NCI-H510A (cell line): ENCODE measurements at places on chromosomes 5 and 9.
A peak's percentile ranks its signal among the peaks of the same experiment; 100 is the strongest.

DNA sequence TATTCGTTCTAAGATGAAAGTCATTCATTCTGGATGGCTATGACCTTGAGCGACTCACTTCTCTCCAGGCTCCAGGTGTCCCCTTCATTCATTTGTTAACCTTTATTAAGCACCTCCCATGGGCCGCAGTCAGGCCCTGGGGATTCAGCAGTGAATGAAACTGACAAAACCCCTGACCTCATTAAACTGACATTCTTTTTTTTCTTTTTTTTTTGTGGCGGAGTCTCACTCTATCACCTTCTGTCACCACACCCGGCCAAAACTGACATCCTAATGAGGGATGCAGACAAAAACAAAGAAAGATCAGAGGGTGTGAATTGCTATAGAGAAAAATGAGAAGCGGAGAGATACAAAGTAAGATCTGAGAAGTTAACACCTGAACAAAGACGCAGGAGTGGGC, 16.5 kb upstream of the ODF2 start:
- no peak for DNase-seq

- DNase-seq, result no peak
Measured at GRCh38 chr9:92727716-92728700, 36.6 kb downstream of the BICD2 start.

DNA sequence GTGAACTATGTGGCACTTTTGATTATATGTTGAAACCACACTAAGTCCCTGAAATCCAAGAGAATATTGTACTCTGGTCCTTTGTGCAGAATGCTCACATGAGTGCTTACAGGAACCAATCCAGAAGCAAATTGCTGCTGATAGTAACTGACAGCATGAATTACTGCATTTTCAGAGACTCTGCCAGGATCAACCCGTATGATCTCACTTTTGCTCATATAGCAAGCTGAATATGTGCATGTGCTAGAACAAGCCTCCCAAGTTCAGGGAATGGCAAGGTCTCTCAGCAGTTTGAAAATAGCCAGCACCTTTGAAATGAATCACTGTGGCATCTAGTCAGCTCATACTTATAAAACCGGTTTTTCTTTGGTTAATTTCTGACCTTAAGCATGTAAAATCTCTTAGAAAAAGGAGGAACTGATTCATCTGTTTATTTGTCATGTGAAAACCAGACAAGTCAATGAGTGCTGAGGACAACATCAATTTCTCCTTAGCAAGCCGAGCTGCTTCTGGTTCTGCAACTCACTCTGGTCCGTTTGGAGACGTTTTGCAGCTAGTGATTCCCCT, 215.7 kb upstream of the ELL2 start:
- no peak for DNase-seq

GRCh38 chr9:12060067-12060466, 633.1 kb upstream of the TYRP1 start:
- DNase-seq, result no peak

DNA sequence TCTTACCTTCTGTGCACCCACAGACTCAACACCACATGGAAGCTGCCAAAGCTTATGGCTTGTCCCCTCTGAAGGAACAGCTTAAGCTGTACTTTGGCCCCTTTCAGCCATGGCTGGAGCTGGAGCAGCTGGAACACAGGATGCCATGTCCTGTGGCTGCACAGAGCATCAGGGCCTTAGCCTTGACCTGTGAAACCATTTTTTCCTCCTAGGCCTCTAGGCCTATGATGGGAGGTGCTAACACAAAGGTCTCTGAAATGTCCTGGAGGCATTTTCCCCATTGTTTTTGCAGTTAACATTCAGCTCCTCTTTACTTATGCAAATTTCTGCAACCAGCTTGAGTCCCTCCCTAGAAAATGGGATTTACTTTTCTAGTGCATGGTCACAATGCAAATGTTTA, 461.4 kb upstream of the TYRP1 start:
- no peak for DNase-seq

GRCh38 chr5:124001036-124001615, 489.1 kb downstream of the CSNK1G3 start:
- DNase-seq, result no peak

- no peak for DNase-seq
Measured at GRCh38 chr5:28397502-28397941, 1359.1 kb upstream of the CDH9 start.

GRCh38 chr5:104199771-104200170, 637.2 kb upstream of the NUDT12 start:
- DNase-seq, result no peak

- no peak for DNase-seq
Measured at GRCh38 chr9:14671377-14671776, 21.9 kb downstream of the ZDHHC21 start.

DNA sequence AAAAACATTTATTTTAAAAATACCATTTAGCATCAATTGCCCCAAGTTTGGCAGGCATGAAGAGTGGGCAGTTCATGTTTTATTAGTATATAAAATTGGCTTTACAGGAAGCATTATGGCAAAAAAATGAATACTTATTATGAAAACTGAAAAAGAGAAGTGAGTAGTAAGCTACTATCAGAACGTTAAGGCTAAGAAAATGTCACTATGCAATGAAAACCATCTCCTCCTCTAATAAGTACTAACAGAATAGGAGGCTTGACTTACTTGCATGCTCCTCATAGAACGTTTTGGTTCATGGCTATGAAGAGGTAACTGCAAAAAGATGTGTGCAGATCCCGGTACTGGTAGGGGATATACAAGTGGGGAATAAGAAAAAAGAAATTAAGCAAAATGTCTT, 23.6 kb downstream of the TICAM2 start:
- no peak for DNase-seq

DNA sequence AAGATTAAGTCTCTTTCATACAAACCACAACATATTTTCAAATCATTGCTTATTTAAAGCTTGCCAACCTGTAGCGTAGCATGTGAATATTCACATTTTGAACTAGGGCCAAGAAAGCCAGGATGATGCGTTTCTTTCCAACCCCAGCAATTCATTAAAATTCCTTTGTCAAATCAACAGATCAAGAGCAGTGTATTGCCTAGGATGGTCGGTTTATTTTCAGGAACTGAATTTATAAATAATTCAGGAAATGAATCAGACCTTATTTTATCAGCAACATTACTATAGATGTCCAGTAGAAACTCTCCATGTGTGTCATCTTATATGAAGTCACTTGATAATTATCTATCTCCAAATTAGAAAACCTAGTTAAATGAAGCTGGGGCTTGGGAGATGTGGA, 13.2 kb upstream of the AUH start:
- DNase-seq, result no peak

DNA sequence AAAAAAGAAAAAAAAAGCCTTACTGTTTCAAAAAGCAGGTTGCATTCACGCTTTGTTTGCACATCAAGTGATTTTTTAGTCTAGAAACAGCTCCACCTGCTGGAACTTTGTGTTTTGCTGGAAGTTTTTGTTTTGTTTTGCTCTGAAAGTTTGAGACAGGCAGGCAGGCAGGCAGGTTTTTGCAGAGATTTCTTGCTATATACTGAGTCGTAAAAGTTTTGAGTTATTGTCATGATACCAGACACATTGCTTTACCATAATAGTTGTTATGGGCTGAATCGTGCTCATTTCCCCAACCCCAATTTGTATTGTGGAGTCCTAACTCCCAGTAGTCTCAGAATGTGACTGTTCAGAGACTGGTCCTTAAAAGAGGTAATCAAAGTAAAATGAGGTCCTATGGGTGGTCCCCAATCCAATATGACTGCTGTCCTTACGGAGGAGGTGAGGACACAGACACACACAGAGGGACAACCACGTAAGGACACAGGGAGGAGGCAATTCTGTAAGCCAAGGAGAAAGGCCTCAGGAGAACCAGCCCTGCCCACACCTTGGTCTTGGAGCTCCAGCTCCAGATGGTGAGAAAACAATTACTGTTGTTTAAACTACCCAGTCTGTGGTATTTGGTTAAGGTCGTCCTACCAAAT, 20.9 kb downstream of the OR2Y1 start:
- no peak for DNase-seq

GRCh38 chr5:94749042-94749441, 130.6 kb downstream of the SLF1 start:
- DNase-seq, result no peak

GRCh38 chr9:75064307-75065025, 23.5 kb downstream of the NMRK1 start:
- DNase-seq, result no peak

DNA sequence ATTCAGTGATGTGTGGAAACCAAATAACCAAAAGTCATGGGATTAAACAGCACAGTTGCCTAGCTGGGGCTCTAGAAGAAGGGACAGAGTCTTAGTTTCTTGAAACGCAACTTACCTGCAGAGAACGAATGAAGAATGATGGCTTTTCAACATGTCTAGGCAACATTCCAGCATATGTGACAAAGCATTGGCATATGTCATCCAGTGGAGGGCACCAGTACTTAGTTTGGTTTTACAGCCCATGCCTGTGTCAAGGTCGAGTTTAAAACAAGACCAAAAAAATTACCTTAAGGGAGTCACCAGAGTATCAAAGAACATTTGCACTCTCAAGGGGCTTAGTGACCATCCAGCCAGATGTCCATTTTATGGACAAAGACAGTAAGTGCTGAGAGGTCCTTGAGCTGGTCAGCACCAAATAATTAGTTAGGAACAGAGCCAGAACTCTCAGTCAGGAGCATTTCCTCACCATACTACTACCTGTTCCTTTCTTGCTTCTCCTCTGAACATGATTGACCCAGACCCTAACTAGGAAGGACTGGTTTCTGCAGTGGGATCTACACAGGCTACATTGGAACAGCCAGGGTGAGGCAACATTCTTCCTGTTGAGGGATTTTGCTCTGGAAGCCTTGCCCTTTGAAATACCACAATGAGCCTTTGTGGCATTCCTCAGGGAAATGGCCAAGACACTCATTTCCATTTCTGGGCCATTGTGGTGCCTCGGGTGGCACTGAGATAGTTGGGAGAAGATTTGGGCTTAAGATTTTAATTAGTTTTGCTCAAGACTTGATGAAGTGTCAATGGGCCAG, 75.4 kb upstream of the ANKH start:
- DNase-seq, result peak; percentile 4

DNA sequence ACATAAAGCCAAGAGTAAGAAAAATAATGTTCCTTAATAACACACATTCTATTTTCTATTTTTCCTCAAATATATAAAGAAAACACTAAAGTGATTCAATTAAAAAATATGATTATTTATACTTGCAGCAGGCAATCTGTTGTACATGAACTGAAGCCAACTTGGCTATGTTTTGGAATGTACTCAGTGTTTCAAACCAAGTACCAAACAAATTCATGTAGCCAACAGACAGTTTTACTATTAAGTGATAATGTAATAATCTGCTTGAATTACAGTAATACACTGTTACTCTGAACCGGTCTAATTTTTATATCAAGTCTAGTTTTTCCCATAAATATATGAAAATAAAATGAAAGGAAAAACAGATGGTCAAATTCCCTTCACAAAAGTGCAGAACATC, 58.0 kb downstream of the CEP120 start:
- no peak for DNase-seq

GRCh38 chr5:144004146-144004545, 166.3 kb downstream of the YIPF5 start:
- DNase-seq, result no peak

DNA sequence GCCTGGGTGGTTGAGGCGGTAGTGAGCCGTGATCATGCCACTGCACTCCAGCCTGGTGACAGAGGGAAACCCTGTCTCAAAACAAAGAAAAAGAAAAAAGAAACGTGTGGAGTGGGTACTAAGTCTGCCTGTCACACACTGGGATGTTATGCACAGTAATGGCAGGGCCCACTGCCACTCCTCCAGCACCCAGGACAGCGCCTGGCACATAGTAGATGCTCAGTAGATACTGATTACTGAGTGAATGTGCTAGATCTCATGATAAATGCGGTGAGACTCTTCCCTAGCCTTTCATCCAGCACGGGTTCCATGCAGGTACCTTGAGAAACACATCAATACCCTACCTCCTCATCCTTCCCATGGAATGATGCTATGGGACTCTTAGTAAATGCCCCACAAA, 87.4 kb upstream of the HSPA9 start:
- no peak for DNase-seq

DNA sequence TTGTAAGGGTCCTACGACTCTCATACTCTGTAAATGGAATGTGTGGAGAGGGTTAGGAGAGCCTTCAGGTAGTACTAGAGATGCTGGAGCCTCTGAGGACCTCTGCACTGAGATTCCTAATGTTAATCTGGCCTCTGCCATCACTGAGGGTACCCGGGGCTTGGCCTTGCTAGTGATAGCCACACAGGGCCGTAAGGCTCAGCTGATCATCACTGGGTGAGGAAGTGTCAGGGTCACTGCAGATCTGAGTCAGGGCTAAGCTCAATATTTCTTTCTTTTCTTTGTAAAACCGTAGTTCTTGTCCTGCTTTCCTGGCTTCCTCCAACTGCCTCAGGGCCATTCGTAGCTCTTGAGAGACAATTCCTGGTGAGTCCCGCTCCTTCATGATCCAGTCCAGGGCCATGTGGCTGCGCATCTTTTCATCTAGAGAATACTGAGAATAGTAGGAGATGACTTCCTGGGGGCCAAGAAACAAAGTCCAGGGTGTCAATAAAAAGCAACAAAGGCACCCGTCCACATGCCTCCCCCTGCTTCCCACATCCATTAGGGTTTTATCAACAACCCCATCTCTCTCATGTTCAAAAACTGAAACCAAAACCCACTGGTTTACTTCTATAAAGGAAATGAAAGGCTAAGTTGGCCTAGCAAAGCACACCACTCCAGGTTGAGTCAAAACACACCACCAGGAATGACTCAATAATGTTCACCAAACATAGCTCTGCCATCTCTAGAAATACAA, 47.7 kb downstream of the LIX1 start:
- no peak for DNase-seq

DNA sequence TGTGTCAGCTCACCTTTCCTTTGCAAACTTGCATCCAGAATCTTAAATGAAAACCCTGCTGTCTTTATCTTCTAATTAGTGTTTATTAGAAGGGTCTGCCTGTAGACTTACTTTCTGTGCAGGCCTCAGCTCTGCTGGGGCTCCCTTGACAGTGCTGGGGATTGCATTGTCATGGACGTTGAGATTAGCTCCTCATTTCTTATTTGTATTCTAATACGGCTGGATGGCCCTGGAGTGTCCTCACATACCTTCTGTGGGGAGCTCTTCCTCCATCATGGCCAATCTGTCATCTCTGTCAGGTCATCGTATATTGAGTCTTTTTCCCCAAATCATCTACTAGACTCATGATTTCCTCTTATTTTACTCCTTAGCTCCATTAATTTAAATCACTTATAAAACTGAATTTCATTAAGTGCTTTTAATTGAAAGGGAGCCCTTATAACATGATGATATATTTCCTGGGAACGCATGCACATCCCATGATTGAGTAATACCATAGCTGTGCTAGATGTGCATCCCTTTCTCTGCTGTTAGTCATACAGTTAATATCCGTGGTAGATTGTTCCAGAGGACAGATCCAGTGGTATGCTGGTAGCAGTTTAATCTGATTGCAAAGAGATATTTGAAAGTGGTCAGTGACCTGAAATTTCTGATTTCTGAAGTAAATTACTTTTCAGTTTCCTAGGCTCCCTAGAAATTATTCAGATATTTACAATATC, 61.6 kb downstream of the ICE1 start:
- no peak for DNase-seq

DNA sequence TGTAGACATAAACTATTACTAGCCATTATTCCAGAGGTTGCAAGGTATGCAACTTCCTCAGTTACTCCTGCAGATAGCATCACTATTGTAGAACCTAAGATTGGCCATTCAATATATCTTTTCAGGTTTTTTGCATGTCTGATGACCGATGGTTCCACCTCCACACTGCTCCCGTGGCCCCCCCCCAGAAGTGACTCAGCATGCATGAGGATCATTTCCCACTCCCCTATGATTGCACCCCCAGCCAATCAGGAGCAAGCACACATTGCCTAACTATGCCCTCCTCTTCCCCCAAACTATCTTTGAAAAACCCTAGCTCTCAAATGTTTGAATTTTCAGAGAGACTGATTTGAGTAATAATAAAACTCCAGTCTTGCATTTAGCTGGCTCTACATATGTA, 601.4 kb upstream of the TLE4 start:
- DNase-seq, result no peak
